ENCODE measurements at places on chromosomes 16 and 17. TPM values are rescaled to one million over a fixed set of nuclear protein-coding genes. Genes with fewer than 3 reads are reported as not detected.
A peak's percentile ranks its signal among the peaks of the same experiment; 100 is the strongest.

The FBXL19 gene
- total RNA-seq: 13.6 TPM

The TPSG1 gene
- not detected for total RNA-seq

The MKS1 gene
- total RNA-seq: 27.1 TPM

The DHRS7C gene
- total RNA-seq: not detected

The LGALS9B gene
- not detected for total RNA-seq

GRCh38 chr17:59601130-59601529, 18.6 kb upstream of the CLTC start:
- no peak overlapping the region for H3K4me3 ChIP-seq
- peaks cover 6% of the 10 kb centered on the region for H3K4me1 ChIP-seq
- peak overlapping the region; percentile 28 for H3K27ac ChIP-seq
- no peaks in the 10 kb centered on the region for H3K27me3 ChIP-seq
- DNase-seq: peak; percentile 26

- H3K36me3 ChIP-seq: no peaks in the 10 kb centered on the region
- peaks cover 7% of the 10 kb centered on the region for H3K27me3 ChIP-seq
- H3K27ac ChIP-seq: no peak overlapping the region
Measured at GRCh38 chr16:54163197-54163843, 123.3 kb downstream of the IRX3 start.

GRCh38 chr16:29845656-29846055, 17.4 kb downstream of the CDIPT start:
- H3K4me3 ChIP-seq: no peak overlapping the region
- H3K27me3 ChIP-seq: no peaks in the 10 kb centered on the region
- H3K36me3 ChIP-seq: peaks cover 5% of the 10 kb centered on the region
- H3K4me1 ChIP-seq: peaks cover 6% of the 10 kb centered on the region
- no peak for DNase-seq
- no peak overlapping the region for H3K27ac ChIP-seq

DNA sequence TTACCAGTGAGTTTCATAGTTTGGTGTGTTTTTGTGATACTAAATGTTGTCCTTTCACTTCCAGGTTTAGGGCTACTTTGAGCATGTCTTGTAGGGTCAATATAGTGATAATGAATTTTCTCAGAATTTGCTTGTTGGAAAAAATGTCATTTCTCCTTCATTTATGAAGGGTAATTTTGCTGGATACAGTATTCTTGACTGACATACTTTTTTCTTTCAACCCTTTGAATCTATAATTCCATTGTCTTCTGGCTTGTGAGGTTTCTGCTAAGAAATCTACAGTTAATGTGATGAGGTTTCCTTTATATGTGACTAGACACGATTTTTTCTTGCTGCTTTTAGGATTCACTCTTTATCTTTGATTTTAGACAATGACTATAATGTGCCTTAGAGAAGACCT, 219.3 kb downstream of the BCAS3 start:
- DNase-seq: no peak
- H3K4me1 ChIP-seq: no peaks in the 10 kb centered on the region
- no peak overlapping the region for H3K27ac ChIP-seq
- no peaks in the 10 kb centered on the region for H3K27me3 ChIP-seq
- H3K4me3 ChIP-seq: no peak overlapping the region

DNA sequence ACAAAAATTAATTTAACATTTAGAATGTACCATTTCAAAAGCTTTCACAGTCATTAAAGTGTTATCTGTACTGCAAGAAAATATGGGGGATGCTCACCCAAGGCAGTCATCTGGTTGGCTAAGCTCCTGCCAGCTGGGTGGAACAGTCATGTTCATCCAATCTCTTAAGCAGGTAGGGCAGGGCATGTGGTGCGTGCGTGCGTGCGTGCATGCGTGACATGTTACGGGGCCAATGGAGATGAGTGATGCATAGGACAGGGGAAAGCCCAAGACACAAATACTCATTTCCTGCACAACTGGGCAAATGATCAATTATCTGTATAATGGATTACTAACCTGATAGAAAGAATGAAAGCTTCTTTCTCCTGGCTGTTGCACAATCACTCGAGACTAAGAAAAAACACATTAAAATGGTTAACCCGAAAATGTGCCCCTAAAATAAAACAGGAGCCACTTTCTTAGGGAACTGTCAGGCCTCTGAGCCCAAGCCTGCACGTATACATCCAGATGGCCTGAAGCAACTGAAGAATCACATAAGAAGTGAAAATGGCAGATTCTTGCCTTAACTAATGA, 104.4 kb downstream of the MYO1D start:
- H3K4me1 ChIP-seq: no peaks in the 10 kb centered on the region
- DNase-seq: peak; percentile 8
- no peaks in the 10 kb centered on the region for H3K36me3 ChIP-seq
- no peaks in the 10 kb centered on the region for H3K27me3 ChIP-seq
- no peak overlapping the region for H3K4me3 ChIP-seq
- H3K27ac ChIP-seq: no peak overlapping the region

DNA sequence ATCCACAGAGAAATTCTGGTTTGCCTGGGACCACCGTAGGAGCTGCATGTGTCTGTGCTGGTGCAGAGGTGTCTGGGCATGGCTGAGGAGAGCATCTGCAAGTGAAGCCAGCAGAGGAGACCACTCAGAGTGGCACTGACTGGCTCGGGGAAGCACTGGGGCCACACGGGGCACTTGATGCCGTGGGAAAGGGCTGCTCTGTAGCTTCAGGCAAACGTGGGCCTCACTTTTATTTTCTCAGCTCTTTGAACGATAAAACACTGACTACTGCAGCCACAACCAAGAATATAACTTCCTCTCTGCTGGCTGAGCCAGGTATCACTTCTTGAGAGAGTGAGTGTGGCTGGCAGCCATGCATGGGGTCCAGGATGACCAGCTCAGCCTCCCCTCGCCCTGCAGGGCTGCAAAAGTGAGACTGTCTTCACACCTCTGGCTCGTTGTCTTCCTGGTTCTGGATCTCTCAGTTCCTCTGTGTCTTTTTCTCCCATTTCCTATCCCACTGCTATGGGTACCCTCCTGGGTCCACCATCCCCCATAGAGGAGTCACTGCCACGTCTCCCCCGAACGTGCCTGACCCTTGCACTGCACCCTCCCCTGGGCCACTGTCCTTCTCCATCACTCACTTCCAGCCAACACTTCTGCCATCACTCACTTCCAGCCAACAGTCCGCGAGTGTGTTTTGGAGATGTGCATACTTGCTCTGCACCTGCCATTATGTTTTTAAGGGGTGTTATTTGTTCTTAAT, 201.4 kb upstream of the CHMP6 start:
- peak; percentile 46 for DNase-seq
- peaks cover 36% of the 10 kb centered on the region for H3K36me3 ChIP-seq
- H3K27me3 ChIP-seq: no peaks in the 10 kb centered on the region
- H3K4me1 ChIP-seq: peaks cover 90% of the 10 kb centered on the region

GRCh38 chr17:7437950-7438614, 1.2 kb upstream of the FGF11 start:
- no peaks in the 10 kb centered on the region for H3K36me3 ChIP-seq
- H3K27me3 ChIP-seq: peaks cover 32% of the 10 kb centered on the region
- DNase-seq: peak; percentile 75
- peaks cover 43% of the 10 kb centered on the region for H3K4me1 ChIP-seq

DNA sequence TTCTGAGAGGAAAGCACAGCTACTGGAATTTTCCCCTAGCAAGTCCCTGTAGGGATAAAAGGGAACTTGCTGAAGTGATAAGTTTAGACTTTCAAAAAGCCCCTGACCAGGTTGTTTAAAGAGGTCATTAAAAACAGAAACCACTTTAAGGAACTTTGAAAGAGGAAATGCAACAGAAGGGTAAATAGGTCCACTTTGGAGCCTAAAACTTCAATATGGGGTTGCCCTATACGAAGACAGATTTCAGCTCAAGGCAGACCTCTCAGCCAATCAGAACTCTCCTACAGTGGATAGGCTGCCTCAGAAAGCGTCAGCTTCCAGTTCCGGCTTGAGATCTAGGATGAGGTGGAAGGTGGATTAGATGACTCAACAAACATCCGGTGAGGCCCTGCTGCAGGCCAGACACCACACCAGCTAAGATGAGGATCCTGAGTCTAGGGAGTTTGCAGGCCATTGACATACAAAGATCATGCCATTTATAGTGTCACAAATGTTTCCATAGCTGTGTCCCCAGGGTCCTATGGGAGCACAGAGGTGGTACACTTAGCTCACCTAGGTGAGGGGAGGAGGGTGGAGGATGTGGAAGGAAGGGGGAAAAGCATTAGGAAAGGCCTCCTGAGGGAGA, 7.9 kb upstream of the MFSD6L start:
- no peak overlapping the region for H3K27ac ChIP-seq
- no peaks in the 10 kb centered on the region for H3K27me3 ChIP-seq
- DNase-seq: no peak
- peaks cover 9% of the 10 kb centered on the region for H3K36me3 ChIP-seq

DNA sequence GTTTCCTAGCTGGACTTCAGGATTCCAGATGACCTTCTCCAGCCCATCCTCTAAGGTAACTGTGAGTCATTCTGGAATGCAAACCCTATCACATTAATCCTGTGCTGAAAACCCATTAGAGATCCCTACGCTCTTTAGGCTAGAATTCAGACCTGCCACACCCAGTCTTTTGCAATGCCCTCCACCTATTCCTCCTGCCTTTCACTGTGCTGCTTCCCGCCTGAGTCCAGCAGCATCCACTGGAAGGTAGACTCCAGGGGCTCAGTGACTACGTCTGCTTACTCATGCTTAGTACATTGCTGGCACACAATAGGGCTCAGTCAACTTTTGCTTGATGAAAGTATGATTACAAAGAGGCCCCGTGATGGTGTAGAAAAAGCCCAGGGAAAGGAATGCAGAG, 121.1 kb downstream of the SPACA3 start:
- no peaks in the 10 kb centered on the region for H3K4me1 ChIP-seq
- no peak overlapping the region for H3K4me3 ChIP-seq
- H3K27me3 ChIP-seq: peaks cover 6% of the 10 kb centered on the region
- DNase-seq: no peak
- H3K36me3 ChIP-seq: no peaks in the 10 kb centered on the region

- no peak for DNase-seq
- no peaks in the 10 kb centered on the region for H3K27me3 ChIP-seq
- no peak overlapping the region for H3K4me3 ChIP-seq
- no peaks in the 10 kb centered on the region for H3K4me1 ChIP-seq
Measured at GRCh38 chr17:77228241-77228752, 87.5 kb downstream of the SEC14L1 start.

DNA sequence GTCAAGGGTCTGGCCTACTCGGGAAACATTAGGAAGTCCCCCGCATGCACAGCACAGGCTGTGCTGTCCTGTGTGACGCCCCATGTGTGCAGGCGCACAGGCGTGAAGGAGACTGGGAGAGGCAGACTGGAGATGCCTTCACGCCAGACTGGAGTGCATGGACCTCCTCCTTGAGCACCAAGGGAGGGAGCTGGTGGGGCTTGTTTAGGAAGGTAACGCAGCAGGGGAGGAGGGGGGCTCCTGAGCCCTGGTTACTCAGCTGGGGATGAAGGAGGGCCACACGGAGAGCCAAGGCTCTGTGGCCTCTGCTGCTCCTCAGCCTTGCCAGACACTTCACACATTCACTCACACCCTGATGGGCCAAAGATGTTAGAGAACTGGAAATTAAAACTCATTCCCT, 7.7 kb downstream of the HSDL1 start:
- H3K4me1 ChIP-seq: peaks cover 35% of the 10 kb centered on the region
- DNase-seq: no peak
- no peak overlapping the region for H3K4me3 ChIP-seq
- H3K27me3 ChIP-seq: no peaks in the 10 kb centered on the region
- H3K27ac ChIP-seq: no peak overlapping the region

- H3K4me3 ChIP-seq: no peak overlapping the region
- H3K27ac ChIP-seq: no peak overlapping the region
- DNase-seq: no peak
- no peaks in the 10 kb centered on the region for H3K36me3 ChIP-seq
- H3K27me3 ChIP-seq: no peaks in the 10 kb centered on the region
Measured at GRCh38 chr16:68478526-68479250, 30.4 kb upstream of the SMPD3 start.

GRCh38 chr17:39740357-39741111, 2.8 kb downstream of the GRB7 start:
- no peak overlapping the region for H3K4me3 ChIP-seq
- no peak overlapping the region for H3K27ac ChIP-seq
- peaks cover 15% of the 10 kb centered on the region for H3K27me3 ChIP-seq
- H3K36me3 ChIP-seq: no peaks in the 10 kb centered on the region

- H3K4me1 ChIP-seq: peaks cover 26% of the 10 kb centered on the region
- no peak overlapping the region for H3K27ac ChIP-seq
- peaks cover 5% of the 10 kb centered on the region for H3K36me3 ChIP-seq
- no peaks in the 10 kb centered on the region for H3K27me3 ChIP-seq
- DNase-seq: no peak
Measured at GRCh38 chr16:10979717-10980601, 35.6 kb downstream of the CLEC16A start.

GRCh38 chr17:81512562-81513371, at the start of gene ACTG1:
Gene ACTG1 (minus strand): TSS chr17:81512799. CDS start chr17:81512354, 445 bp downstream.
- H3K27ac ChIP-seq: peak within 1 kb of the TSS; percentile 93
- peaks cover 32% of the 10 kb centered on the region for H3K4me1 ChIP-seq
- peak; percentile 90 for DNase-seq

DNA sequence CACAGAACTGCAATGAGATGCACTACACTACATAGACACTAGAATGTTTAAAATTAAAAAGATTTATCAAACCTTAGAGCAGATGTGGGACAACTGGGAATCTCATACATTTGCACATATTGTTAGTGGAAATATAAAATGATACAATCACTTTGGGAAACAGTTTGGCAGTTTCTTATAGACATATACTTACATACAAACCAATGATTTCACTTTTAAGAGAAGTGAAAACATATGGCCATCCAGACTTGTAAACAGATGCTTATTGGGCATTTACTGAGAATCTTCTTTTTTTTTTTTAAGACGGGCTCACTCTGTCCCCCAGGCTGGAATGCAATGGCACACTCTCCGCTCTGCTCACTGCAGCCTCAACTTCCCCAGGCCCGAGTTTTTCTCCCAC, 50.1 kb downstream of the AXIN2 start:
- no peak overlapping the region for H3K27ac ChIP-seq
- no peak for DNase-seq
- H3K4me3 ChIP-seq: no peak overlapping the region
- peaks cover 9% of the 10 kb centered on the region for H3K4me1 ChIP-seq
- no peaks in the 10 kb centered on the region for H3K27me3 ChIP-seq
- no peaks in the 10 kb centered on the region for H3K36me3 ChIP-seq

- H3K27ac ChIP-seq: no peak overlapping the region
- H3K27me3 ChIP-seq: no peaks in the 10 kb centered on the region
- H3K4me3 ChIP-seq: no peak overlapping the region
Measured at GRCh38 chr17:62895320-62896301, 70.4 kb upstream of the TANC2 start.

GRCh38 chr17:42183741-42184711, 1.2 kb downstream of the HCRT start:
- no peaks in the 10 kb centered on the region for H3K36me3 ChIP-seq
- peaks cover 45% of the 10 kb centered on the region for H3K4me1 ChIP-seq
- H3K27me3 ChIP-seq: peaks cover 22% of the 10 kb centered on the region
- peak overlapping the region; percentile 70 for H3K27ac ChIP-seq
- peak overlapping the region; percentile 86 for H3K4me3 ChIP-seq
- DNase-seq: peak; percentile 77

GRCh38 chr16:78256686-78257375, 157.4 kb downstream of the WWOX start:
- no peaks in the 10 kb centered on the region for H3K4me1 ChIP-seq
- H3K27me3 ChIP-seq: no peaks in the 10 kb centered on the region
- H3K27ac ChIP-seq: no peak overlapping the region
- H3K4me3 ChIP-seq: no peak overlapping the region
- H3K36me3 ChIP-seq: peaks cover 1% of the 10 kb centered on the region
- no peak for DNase-seq
